NT2/D1 (cell line): ENCODE measurements at places on chromosomes 1 and 21.

DNA sequence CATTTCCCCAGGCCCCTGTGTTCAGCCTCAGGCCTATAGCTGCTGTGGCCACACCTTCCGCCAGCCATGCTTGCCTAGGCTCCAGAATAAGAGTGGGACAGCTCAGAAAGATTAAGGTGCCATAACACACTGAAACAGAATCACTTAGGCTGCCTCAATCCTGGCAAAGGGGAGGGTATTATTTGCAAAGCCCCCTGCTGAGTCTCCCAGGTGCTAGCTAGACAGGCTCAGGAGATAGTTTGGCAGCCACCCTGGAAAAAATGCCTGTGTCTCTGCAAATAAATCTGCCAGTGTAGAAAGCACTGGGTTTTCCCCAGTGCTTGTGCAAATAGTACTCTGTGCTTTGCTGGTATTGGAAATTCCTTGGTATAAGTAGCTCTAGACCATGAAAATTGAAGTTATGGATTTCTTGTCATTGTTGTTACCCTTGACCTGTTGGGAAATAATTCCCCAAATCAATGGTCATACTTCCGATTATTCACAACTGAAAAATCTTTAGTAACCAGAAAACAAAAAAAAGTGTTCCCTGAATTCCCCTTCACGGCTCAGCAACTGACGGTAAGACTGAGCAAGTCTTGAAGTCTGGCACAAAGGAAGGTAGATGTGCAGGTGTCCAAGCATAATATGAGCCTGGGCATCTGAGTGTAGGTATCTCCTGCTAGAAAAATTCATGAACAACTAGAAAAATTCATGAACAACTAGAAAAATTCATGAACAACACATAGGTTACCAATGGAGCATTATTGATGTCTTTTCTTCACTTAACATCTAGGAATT is 56.9 kb downstream of the PROX1 start:
- DNase-seq: no peak

DNA sequence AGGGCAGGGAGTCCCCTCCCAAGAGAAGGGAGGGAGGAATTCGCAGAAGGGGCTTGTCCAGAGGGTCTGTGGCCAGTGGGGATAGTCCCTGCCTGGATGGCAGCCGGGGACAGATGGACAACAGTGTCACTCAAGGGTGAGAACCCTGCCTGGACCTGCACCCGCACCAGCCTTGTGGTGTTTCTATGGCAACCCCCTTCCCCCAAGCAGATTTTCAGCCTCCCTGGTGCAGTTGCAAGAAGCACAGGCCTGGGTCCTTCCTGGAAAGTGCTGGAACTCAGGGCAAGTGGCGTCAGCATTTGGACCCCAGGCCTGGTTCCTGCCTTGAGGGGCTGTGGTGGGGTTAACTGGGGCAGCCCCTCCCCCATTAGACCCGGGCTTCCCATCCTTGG is 83.8 kb upstream of the ACTL8 start:
- DNase-seq: no peak

- DNase-seq: no peak
These were observed 1.2 kb upstream of the HIVEP3 start for GRCh38 chr1:41919764-41920397.

GRCh38 chr1:209202830-209203532 is 380.5 kb upstream of the CAMK1G start:
- peak; percentile 66 for DNase-seq

- no peak for DNase-seq
These were observed 29.0 kb downstream of the ACP6 start for GRCh38 chr1:147641291-147641690.

DNA sequence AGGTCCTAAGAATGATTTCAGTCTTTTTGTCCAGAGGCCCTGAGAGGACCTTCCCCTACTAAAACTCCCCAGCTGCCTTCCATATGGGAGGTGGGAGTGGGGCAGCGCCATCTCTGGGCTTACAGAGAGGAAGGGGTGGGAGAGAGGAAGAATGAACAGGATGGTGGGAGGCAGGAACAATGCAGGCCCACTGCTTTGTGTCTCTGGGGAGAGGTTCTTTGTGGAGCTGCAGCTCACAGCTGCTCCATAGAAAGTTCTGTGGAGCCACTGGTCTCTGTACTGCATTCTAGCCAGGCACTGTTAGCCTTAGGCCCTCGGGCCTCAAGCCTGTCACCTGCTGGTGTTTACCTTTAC is 43.6 kb upstream of the A3GALT2 start:
- DNase-seq: no peak

- no peak for DNase-seq
These were observed 105.8 kb downstream of the SMYD2 start for GRCh38 chr1:214386747-214387146.
